Urothelium cell line (cell line): ENCODE measurements at places on chromosomes 3 and 15.

DNA sequence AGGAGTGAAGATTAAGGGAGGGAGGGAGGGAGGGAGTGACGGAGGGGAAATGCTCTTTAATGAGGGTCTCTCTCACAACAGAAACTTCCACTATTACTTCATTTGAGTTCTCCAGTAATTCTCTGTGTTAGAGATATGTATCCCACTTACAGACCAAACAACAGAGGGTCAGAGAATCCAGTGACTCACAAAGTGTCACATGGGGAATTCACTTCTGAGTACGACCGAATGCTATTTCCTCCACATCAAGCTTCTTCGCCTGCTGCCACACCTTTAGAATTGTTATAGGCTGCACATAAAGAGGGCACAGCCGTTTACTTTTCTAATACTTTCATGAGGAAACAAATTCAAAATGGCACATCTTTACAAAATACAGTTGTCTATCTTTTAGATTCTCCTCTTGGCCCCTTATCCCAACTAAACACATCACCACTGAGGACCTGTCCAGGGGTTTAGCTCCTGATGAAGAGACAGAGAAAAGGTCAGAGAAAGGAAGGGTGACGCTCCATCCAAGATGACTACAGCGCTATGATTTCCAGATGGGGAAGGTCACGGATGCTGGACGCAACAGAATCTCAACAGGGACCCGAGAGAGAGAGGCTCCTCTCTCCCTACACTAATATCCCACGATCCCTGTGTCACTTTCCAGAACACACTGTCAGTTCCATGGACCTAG lies 119.0 kb downstream of the XXYLT1 start:
- peak; percentile 26 for DNase-seq

- no peak for DNase-seq
Measured at GRCh38 chr3:164326714-164327113, 751.6 kb downstream of the SI start.

- no peak for DNase-seq
Measured at GRCh38 chr3:9696480-9697220, 7.0 kb upstream of the CPNE9 start.

DNA sequence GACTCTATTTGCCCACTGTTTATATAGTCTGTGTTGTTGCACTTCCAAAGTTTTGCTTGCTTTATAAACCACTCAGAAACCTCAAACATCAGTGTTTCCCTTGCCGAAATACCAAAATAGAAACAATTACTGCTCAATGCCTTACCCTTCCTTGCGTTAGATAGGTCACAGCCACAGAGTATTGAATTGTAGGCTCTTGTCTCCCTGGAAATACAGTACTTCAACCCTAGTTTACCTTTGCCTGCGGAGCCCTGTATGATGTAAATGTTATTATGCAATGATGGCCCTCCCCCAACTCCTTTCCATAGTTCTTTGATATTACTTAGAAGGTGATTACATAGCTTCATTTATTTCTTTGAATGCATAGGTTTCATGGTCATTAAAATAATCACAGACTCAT lies 44.2 kb downstream of the SOX2 start:
- no peak for DNase-seq

- no peak for DNase-seq
Measured at GRCh38 chr3:108227131-108227530, 4.9 kb upstream of the IFT57 start.

GRCh38 chr3:160185751-160186150 lies 39.5 kb upstream of the C3orf80 start:
- DNase-seq, result no peak

- DNase-seq, result no peak
Measured at GRCh38 chr15:50576166-50576565, 29.7 kb upstream of the USP50 start.

GRCh38 chr15:71002316-71002715 lies 109.7 kb downstream of the LRRC49 start:
- DNase-seq, result no peak
